ENCODE measurements at places on chromosomes 2 and 18. TPM values are rescaled to one million over a fixed set of nuclear protein-coding genes. Genes with fewer than 3 reads are reported as not detected.

The PRKAG3 gene
- not detected for polyA plus RNA-seq

The AMER3 gene
- polyA plus RNA-seq: 19.2 TPM

The SLC14A1 gene
- polyA plus RNA-seq: not detected

The CYP26B1 gene
- polyA plus RNA-seq: 0.56 TPM

The FOXI3 gene
- polyA plus RNA-seq: not detected

The PHOSPHO2 gene
- 25.4 TPM for polyA plus RNA-seq

The PRLH gene
- polyA plus RNA-seq: not detected

The ANO7 gene
- polyA plus RNA-seq: not detected

The RND3 gene
- polyA plus RNA-seq: 143 TPM

The MBD1 gene
- 106 TPM for polyA plus RNA-seq

Measured in neural cell (in vitro differentiated cells).